ENCODE measurements at places on chromosomes 4 and X.

DNA sequence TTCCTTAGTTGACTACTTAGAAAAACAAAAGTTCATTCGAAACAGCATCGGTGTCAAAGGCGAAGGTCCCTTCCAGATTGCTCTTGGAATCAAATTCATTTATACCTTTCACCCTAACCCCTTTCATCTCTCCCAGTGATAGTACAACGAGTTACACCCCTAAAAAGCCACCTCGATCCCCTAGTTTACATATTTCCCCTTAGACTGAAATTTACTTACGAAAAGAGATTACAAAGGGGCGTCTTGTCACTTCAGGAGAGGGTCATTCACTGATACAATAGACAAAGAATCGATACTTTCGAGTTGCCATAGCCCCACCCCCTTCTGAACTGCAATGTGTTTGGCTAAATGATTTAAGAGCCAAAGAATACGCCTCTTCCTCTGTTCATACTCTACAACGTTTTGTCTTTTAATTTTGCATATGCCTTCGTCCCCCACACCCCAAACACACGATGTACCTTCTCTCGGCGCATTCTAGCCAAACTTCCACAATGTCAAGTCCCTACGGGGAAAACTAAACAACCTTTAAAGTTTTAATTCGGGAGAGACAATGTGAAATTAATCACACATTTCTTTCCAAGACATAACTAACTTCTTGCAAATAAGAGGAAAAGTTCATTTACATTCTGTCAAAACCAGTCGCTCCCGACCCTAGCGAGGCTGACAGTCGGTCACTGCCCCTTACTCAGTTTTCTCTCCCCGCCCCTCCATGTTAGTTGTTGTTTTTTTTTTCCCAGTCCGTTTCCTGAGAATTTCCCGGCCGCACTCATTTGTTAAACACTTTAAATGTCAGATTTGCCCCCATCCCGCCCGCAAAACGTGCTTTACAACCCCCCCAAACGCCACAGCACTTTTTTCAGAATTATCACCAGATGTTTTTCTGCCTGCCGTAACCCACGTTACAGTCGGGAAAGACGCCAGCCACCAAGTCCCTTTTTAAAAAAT, 88.6 kb downstream of the HPRT1 start:
- peak overlapping the region; percentile 52 for H3K27ac ChIP-seq
- H3K27me3 ChIP-seq, result no peaks in the 10 kb centered on the region
- H3K4me1 ChIP-seq, result no peaks in the 10 kb centered on the region
- no peak for DNase-seq
- H3K4me3 ChIP-seq, result peak overlapping the region; percentile 71

- H3K27me3 ChIP-seq, result no peaks in the 10 kb centered on the region
- no peak overlapping the region for H3K4me3 ChIP-seq
- no peak for DNase-seq
- H3K27ac ChIP-seq, result no peak overlapping the region
- no peaks in the 10 kb centered on the region for H3K4me1 ChIP-seq
Measured at GRCh38 chr4:184280591-184281071, 63.0 kb upstream of the ENPP6 start.

GRCh38 chr4:71538528-71538927, 199.7 kb downstream of the SLC4A4 start:
- H3K4me3 ChIP-seq, result no peak overlapping the region
- no peaks in the 10 kb centered on the region for H3K36me3 ChIP-seq
- no peak for DNase-seq
- no peak overlapping the region for H3K27ac ChIP-seq

- no peak overlapping the region for H3K4me3 ChIP-seq
- no peak overlapping the region for H3K27ac ChIP-seq
- H3K27me3 ChIP-seq, result no peaks in the 10 kb centered on the region
- no peaks in the 10 kb centered on the region for H3K36me3 ChIP-seq
- H3K4me1 ChIP-seq, result no peaks in the 10 kb centered on the region
Measured at GRCh38 chr4:158644356-158644755, 27.3 kb downstream of the C4orf46 start.

DNA sequence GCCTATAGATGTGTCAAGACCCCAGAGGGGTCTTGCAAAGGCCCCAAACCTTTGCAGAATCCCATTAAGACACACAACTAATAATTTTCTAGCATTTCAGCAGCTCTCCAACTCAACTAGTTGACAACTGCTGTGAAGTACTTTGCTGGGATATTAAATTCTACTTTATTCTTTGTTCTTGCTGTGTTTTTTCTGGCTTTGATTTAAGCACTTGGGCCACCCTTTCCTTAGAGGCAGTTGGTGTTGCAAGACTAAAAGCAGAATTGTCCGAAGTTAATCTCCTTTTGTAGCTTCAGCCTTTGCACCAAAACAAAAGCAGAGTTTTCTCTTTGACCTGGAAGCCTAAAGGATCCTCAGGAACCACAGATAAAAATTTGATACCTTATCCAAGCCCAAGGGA, 353.1 kb upstream of the CLNK start:
- no peak for DNase-seq
- H3K27me3 ChIP-seq, result no peaks in the 10 kb centered on the region
- H3K27ac ChIP-seq, result no peak overlapping the region
- no peak overlapping the region for H3K4me3 ChIP-seq
- H3K36me3 ChIP-seq, result no peaks in the 10 kb centered on the region

- H3K27ac ChIP-seq, result no peak overlapping the region
- H3K27me3 ChIP-seq, result no peaks in the 10 kb centered on the region
- H3K4me1 ChIP-seq, result no peaks in the 10 kb centered on the region
Measured at GRCh38 chr4:10577508-10578426, 106.8 kb downstream of the CLNK start.

DNA sequence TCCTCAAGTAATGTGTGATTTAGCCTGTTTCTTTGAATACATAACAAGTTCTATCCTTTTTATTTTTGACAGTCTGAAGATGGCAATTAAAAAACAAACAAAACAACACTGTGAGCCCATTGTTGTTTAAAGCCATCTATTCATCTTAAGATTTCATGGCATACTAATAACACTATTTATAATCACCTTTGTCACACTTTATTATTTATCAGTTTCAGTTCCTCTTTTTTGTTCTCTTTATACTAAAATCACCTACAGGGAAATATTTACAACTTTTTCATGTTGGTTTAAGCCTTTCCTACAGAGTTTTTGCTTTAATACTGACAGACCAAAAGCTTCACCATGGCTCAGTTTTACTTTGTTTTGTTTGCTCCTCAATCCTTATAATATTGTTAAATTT, 247.4 kb upstream of the CTSO start:
- H3K4me3 ChIP-seq, result no peak overlapping the region
- H3K27me3 ChIP-seq, result no peaks in the 10 kb centered on the region
- H3K27ac ChIP-seq, result no peak overlapping the region
- H3K36me3 ChIP-seq, result no peaks in the 10 kb centered on the region

DNA sequence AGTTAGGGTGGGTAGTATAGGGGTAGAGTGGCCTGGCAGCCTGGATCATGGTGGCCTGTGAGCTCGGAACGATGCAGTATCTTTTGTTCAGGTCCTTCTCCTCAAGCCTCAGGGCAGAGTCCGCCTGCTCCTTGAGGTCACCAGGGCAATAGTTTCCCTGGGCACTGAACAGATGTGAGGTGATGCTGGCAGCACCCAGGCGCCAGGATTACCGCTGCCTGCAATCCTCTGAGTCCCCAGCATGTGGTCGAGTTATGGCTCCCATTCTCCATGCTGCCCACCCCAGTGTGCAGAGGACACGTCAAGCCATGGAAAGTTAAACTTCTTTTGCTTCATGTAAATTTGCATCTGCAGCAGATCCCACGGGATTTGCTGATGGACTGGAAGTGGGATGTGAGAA, 38.7 kb downstream of the NEIL3 start:
- no peaks in the 10 kb centered on the region for H3K36me3 ChIP-seq
- DNase-seq, result no peak
- H3K4me3 ChIP-seq, result no peak overlapping the region
- no peak overlapping the region for H3K27ac ChIP-seq

DNA sequence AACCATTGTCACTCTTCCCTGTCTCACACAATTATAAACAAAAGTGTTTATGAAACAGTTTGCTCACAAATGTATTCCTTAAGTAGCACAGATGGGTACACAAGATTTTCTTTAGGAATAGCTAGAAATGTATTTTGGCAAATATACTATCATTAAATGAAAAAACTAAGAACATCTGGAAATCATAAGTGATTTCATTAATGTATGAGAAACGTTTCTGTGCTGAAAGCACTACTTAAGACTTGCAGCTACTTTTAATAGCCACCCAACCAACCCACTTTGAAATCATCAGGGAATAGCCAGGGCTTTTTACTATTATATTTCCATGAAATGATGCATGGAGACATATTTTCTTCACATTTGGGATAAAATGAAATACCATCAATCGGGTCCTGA, 62.3 kb upstream of the NAP1L5 start:
- no peak overlapping the region for H3K4me3 ChIP-seq
- DNase-seq, result no peak
- H3K27me3 ChIP-seq, result no peaks in the 10 kb centered on the region
- H3K27ac ChIP-seq, result no peak overlapping the region
- no peaks in the 10 kb centered on the region for H3K36me3 ChIP-seq

DNA sequence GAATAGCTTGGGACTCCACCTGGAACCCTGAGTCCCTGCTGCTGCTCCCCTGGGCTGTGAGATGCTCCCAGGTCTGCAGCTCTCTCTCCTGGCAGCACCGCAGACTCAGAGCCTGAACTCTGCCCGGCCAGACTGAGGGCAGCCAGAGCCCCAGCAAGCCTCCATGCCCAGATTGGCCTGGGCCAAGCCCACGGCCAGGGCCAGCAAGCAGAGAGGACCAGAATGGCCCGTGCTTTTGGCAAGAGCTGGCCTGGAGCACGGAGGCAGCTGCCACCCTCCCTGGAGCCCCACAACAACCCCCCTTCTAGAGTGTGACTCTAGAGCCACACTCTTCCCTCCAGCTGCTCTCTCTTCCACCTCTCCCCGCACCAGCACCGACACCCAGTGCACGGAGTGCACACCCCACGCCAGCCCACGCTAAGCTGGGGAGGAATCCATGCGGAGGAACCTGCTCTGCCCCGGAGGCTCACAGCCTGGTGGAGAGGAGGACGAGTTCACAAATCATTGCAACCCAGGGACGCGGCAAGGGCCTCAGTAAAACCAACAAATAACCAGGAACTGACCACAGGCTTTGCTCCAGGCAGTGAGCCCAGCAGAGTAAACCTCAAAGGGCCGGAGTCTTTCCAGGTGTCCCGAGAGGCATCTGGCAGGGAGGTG, 110.3 kb downstream of the HMX1 start:
- H3K4me1 ChIP-seq, result no peaks in the 10 kb centered on the region
- no peak overlapping the region for H3K4me3 ChIP-seq
- no peak overlapping the region for H3K27ac ChIP-seq

- H3K27me3 ChIP-seq, result no peaks in the 10 kb centered on the region
- no peak for DNase-seq
- no peaks in the 10 kb centered on the region for H3K36me3 ChIP-seq
Measured at GRCh38 chrX:150936556-150936955, 38.1 kb upstream of the CD99L2 start.

DNA sequence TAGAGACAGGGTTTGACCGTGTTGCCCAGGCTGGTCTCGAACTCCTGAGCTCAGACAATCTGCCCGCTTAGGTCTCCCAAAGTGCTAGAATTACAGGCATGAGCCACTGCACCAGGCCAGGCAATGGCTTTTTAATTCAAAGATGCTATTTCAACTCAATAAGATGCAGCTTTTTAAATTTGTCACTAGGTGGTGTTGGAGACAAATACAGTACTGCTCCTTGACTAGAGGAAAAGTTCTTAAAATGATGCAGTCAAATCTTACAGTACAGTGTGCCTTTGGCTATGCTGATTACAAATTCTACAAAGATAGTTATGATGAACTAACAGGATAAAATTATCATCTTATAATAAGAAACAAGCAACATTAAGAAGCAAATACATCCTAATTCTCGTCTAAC, 441.1 kb downstream of the KCNIP4 start:
- H3K36me3 ChIP-seq, result no peaks in the 10 kb centered on the region
- H3K4me3 ChIP-seq, result no peak overlapping the region
- H3K27ac ChIP-seq, result no peak overlapping the region
- no peaks in the 10 kb centered on the region for H3K27me3 ChIP-seq
- no peak for DNase-seq
- H3K4me1 ChIP-seq, result no peaks in the 10 kb centered on the region

- no peaks in the 10 kb centered on the region for H3K4me1 ChIP-seq
- H3K27ac ChIP-seq, result no peak overlapping the region
- no peaks in the 10 kb centered on the region for H3K27me3 ChIP-seq
- DNase-seq, result no peak
Measured at GRCh38 chr4:171636606-171637005, 176.6 kb upstream of the GALNTL6 start.

- no peaks in the 10 kb centered on the region for H3K4me1 ChIP-seq
- H3K27ac ChIP-seq, result no peak overlapping the region
- H3K27me3 ChIP-seq, result no peaks in the 10 kb centered on the region
- DNase-seq, result no peak
Measured at GRCh38 chrX:1713296-1713695, 98.4 kb downstream of the ASMT start.

- no peak overlapping the region for H3K4me3 ChIP-seq
- no peaks in the 10 kb centered on the region for H3K27me3 ChIP-seq
- H3K27ac ChIP-seq, result no peak overlapping the region
- no peaks in the 10 kb centered on the region for H3K36me3 ChIP-seq
- no peaks in the 10 kb centered on the region for H3K4me1 ChIP-seq
Measured at GRCh38 chrX:149114874-149115273, 390.2 kb downstream of the IDS start.

DNA sequence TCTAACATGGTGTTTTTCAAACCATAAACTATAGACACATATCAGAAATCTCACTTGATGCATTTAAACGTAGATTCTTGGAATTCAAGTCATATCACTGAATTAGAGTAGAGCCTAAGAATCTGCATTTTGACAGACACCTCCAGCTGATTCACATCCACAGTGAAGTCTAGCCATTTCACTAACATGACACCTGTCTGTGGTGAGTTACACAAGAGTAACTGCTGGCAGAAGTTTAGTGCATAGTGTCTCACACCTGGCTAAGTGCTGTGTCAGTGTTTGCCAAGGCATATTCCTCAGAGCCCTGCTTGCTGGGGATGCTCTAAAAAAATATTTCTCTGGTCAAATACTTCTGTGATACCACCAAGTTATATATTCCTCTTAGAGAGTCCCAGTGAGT, 237.5 kb upstream of the DIAPH2 start:
- no peak for DNase-seq
- H3K4me1 ChIP-seq, result no peaks in the 10 kb centered on the region
- no peaks in the 10 kb centered on the region for H3K27me3 ChIP-seq

DNA sequence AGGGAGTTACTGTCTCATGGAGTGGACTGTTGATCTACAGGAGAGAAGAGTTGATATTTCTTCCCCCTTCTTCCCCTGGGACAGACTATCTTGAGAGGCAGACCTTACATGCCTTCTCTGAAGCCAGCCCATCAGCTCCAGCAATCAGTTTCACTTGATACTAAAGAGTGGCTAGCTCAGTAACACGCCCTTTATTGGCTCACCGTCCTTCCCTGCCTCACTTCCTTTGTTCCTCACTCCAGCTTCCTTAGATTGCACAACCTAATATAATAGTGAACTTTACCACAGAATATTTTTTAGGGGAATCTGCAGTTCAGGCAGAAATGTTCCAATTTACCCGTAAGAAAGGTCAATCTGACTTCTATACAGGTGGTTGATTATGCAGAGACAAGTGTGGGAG, 128.1 kb upstream of the NDP start:
- no peaks in the 10 kb centered on the region for H3K36me3 ChIP-seq
- DNase-seq, result no peak
- H3K27me3 ChIP-seq, result no peaks in the 10 kb centered on the region
- no peaks in the 10 kb centered on the region for H3K4me1 ChIP-seq
- no peak overlapping the region for H3K27ac ChIP-seq

All from ascending aorta (tissue), 2 donors.